Activated CD4-positive, alpha-beta T cell treated with anti-CD3 and anti-CD28 coated beads for 4 hours (primary cell): ENCODE measurements at places on chromosomes 13 and 19.

- no peak for DNase-seq
Observed at GRCh38 chr13:32042551-32042950, 11.0 kb downstream of the FRY start.

DNA sequence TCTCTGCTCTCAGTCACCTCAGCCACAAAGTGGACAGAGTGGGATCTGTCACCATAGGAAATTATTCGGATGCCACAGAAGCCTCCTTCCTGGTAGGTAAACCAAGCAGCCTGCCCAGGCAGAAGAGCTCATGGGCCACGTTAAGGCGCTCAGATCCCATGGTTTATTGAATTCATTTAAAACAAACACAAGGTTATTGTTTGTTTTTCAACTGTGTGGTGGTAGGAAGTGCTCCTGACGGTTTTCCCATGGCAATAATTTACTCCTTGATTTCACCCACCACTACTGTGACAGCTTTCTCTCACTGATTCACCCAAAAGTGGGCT lies 14.4 kb downstream of the BCAM start:
- no peak for DNase-seq

- DNase-seq = no peak
Observed at GRCh38 chr19:13600091-13600490, 93.8 kb upstream of the CACNA1A start.

GRCh38 chr19:34228347-34228746 lies 26.0 kb upstream of the GARRE1 start:
- DNase-seq = no peak

DNA sequence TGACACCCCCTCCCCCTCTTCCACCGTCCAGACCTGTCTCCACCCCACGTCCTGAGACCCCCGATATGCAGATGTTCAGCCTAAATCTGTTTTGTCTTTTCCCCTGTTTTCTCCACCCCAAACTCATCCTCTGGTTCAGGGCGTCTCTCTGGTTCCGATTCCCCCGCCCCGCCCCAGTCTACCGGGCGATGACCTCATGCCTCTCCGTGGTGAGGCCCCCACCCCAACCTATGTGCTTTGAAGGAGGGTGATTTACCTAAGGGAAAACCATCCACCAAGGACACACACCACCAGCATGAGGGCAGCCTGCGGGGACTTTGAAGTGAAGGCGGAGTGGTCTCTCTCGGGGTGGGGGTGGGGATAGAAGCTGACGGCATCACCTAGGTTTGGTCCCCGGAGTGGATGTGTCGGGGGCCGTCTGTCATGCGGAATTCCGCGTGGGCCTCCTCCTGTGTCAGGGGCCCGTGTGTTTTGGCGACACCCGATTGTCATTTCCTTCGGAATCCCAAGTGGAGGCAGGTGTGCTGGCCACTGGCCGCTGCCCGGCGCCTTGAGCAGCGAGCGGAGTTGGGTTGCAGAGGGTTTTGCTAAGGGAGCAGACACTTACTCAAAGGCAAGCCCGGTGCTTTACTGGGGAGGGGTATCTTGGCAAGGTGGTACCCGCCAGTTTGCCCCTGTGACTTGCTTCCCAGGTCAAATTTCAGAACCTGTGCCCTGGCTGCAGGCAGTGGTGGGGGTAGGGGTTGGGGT lies 1.4 kb downstream of the FZR1 start:
- peak; percentile 59 for DNase-seq

- no peak for DNase-seq
Observed at GRCh38 chr19:44755219-44755618, 6.7 kb downstream of the BCL3 start.

DNA sequence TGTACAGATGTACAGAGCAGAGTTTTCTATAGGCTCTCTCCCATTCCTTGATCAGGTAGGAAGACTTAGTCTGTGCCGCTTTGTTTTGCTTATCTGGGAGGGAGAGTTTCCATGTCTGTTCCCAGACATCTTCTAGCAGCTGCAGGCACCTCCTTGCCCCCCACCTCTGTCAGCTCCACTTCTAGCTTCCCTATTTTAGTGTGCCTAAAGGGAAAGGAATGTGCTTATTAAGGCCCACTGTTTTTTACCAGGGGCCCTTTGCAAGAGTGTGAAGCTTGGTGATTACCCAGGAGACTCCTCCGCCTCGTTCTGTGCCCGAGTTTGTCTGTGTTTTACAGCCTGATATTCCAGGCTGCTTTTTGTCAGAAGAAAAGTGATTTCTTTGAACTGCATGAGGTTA lies 1984.4 kb downstream of the OLFM4 start:
- DNase-seq = no peak

DNA sequence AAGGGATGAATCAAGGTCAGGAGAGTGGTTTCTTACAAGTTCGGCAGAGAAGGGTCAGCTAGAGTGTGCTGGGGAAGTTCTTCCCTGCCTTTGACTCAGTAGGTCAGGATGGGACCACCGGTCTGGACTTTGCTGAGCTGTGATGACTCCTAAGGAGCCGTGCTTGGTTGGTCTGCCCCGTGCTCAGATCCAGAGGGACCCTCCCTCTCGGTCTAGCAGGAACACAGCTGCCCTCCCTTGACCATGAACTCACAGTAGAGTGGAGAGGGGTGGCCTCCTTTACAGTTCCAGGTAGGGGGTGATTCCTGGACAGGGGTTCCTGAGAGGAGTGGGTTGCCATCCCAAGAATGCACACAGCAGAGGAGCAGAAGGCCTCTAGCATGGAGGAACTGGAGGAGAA lies 4.3 kb downstream of the RPS19 start:
- DNase-seq = no peak
